ENCODE measurements at places on chromosomes 6 and 20.

DNA sequence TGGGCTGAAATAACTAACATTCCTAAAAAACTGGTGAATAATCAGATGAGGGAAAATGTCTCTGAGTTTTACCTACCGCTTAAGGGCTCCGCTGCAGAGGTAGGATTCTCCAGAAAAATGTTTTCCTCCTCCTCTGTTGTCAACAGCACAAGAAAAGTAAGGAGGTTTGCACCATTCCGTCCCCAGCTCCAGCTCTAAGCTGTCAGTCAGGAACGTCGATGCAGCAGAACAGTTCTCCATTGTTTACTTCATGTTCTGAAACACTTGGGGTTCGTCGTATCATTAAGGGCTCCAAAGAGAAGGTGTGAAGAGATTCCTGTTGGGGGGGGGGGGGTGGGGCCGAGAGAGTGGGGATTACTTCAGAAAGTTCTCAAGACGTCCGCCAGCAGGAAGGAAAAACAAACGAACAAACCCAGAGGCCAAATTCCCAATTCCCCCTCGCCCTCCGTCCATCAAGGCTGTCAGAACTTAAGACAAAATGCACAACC, 734 bp downstream of the MMS22L start:
- no peak for DNase-seq

- DNase-seq = no peak
These were observed 178.7 kb downstream of the GJA1 start for GRCh38 chr6:121614115-121614514.

GRCh38 chr6:22681761-22682160, 112.4 kb downstream of the HDGFL1 start:
- DNase-seq = no peak

DNA sequence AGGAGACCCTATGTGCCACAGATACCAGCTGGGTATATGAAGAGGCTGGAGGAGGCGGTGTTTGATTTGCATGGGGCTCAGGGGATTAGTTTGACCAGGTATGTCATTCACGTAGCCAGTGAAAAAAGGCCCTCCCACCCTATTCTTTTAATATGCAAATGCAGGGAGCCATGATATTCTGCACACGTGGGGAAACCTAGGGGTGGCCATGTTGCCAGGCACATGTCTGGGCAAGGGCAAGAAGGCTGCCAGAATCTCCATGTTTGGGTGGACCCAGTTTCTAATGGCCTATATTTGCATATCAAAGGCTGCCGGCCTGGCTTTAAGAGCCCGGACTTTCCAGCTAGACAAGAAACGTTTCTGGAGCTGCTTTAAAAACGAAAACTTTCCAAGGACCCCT, 60.4 kb downstream of the SOX4 start:
- DNase-seq = no peak
